ENCODE measurements at places on chromosomes 6 and 20.
A peak's percentile ranks its signal among the peaks of the same experiment; 100 is the strongest.

- DNase-seq, result peak; percentile 69
Measured at GRCh38 chr6:158648682-158649131, 1.1 kb upstream of the SYTL3 start.

- peak; percentile 74 for DNase-seq
Measured at GRCh38 chr20:37192137-37192854, 12.9 kb upstream of the MROH8 start.

DNA sequence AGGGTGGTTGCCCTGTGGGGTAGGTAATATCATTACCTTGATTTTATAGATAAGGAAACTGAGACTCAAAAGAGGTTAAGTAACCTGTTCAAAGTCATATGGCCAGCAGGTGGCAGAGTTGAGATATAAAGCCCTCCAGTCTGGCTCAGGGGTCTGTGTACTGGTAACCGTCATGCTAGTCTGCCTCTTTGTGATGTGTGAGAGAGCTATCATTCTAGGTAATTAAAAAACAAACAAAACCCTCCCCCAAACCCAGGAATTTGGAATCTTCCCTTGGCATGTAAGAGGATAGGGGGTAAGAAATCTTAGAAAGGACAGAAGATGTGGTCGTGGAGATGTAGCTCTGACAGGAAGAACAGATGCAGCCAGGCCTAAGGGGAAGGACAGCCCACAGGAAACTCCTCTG lies 206.0 kb downstream of the CDC5L start:
- DNase-seq, result no peak

GRCh38 chr6:140029551-140029950 lies 655.1 kb upstream of the CITED2 start:
- DNase-seq, result no peak

GRCh38 chr20:58976061-58976730 lies 4.9 kb upstream of the NELFCD start:
- no peak for DNase-seq
